ENCODE measurements at places on chromosomes 1 and 21.

DNA sequence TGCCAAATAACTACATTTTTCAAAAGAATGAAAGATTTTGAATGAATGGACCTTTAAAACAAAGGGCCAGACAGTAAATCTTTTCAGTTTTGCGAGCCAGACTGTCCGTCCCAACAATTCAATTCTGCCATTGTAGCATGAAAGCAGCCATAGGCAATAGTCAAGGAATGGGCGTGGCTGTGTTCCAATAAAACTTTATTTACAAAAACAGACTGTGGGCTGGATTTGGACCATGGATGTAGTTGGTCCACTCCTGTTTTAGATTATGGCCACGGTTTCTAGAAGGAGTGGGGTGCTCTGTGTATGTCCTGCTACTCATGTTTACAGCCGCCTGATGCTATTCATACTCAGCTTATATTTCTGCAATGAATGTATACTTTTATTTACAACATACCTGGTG lies 474.7 kb downstream of the CAMTA1 start:
- no peak for DNase-seq

GRCh38 chr1:16298653-16299052 lies 53.6 kb downstream of the FBXO42 start:
- DNase-seq: no peak

- DNase-seq: no peak
Observed at GRCh38 chr21:29638761-29639327, 301.0 kb downstream of the GRIK1 start.

DNA sequence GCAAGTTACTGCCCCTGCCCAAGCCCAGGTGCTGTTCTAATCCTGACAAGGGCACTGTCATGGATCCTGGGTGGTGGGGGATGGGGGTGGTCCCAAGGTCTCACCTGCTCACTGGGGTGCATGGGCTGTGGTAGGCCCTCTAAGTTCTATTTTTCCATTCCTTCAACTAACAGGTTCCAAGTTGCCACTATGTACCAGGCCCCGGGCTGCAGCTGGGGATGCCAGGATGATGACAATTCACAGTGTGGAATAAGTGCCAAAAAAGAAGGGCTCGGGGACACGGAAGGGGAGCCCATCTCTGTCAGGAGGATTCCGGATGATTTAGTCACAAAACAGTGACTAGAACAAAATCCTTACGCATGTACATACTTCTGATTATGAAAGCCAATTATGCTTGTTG lies 76.0 kb downstream of the STUM start:
- DNase-seq: no peak

DNA sequence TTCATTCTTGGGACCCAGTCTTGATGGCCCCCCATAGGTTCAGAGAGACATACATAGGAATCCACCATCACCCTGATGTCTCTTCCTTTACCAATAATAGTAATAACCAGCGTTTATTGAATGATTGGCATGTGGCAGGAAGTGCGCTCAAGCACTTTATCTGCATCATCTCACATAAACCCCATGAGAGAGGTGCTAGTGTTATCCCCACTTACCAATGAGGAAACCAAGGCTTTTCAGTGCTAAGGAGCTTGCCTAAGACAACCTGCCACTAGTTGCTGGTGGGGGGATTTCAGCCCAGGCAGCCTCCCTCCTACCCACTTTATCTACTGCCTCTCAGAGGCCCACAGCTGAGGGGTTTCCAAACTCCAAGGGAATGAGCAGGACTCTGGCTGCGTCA lies 7.7 kb downstream of the LGR6 start:
- DNase-seq: no peak

DNA sequence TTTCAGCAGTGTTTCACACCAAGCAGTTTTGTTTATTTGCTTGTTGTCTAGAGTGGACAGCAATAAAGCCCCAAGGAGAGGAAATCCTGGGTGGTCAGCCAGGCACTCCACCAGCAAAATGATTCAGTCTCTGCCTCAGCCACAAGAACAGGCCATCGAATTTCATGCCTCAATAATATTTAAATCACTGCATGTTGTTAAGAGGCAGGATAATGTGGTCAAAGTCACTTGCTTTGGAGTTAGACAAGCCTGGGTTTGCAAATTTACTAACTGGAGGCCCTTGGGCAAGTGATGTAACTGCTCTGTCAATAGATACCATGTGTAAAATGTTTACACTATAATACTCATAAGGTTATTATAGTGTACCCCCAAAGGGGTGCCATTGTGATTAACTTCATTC lies 349.6 kb downstream of the LMO4 start:
- DNase-seq: no peak

- DNase-seq: no peak
Observed at GRCh38 chr1:53346814-53347176, 18.9 kb upstream of the LRP8 start.

DNA sequence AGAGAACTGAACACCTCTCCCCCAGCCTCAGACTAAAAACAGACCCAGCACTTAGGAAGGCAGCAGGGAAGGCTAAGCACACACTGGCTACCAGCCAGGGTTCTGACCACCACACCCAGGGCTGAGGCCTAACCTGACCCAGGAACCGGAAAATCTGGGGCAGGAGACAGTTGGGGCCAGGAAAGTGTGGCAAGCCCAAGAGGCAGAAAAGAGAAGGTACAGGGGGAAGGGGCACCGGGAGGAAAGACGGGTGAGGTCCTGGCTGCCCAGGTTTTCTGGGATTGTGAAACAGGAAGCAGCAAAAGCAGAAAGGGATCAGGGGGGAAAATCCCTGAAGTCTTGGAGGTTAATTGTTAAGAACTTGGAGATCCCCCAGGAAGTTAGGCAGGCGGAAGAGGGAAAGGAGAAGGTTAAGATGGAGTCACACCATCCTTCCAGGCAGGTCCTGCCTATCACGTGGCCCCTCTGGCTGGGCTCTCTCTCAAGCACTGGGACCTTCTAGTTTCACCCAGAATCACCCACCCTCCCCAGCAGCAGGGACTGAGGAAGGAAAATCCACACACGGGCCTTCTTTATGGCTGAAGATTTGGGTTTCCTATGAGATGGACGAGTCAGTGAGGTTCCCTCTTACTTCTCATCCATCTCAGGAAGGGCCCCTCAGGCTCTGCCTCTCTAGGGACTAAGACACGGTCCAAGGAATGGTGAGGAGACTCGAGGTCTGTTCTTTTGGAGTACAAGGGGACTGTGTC lies 2.6 kb downstream of the HDGF start:
- no peak for DNase-seq

- DNase-seq: no peak
Observed at GRCh38 chr1:33473900-33474299, 1.5 kb downstream of the ZSCAN20 start.

GRCh38 chr21:38310646-38311485 lies 54.1 kb downstream of the KCNJ15 start:
- DNase-seq: no peak

DNA sequence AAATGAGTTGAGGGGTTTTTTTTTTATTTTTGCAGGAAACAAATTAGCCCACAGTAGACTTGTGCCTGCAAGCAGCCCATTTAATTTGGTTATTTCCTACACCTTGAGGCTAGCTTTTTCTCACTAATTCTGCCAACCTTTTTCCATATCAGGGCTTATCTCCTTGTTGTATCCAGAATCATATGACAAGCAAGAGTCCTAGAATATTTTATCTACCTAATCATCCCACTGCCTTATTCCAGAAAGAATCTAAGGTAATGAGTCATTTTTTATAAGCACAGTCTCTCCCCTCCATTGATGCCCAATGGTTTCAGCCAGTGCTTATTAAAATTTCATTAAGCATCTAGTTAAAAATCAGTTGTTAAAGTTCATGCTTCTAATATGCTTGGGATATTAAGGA lies 324.1 kb downstream of the BARHL2 start:
- no peak for DNase-seq

- DNase-seq: no peak
Observed at GRCh38 chr1:178530037-178530402, 17.1 kb downstream of the TEX35 start.

DNA sequence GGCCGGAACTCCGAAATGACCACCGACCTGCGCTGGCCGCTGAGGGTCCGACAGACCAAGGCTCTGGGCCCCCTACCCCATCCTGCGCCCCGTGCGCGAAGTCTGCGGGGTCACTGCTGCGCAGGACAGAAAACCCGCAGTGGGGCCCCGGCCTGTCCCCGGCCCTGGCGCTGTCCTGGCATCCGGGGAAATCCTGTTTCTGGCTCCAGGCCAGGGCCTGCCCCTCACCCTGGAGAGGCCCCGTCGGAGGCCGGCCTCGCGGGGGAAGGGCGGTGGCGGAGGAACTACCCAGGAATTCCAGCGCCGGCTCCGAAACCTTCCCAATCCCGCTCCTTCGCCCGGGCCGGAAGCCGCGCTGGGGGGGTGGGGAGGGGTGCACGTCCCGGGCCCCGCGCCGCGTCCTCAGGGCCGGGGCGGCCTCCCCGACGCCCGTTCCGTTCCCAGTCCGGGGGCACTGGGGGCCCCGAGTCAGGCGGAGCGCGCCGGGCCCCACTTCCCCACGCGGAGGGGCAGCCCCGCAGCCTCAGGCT lies 77.0 kb downstream of the MORN1 start:
- no peak for DNase-seq

DNA sequence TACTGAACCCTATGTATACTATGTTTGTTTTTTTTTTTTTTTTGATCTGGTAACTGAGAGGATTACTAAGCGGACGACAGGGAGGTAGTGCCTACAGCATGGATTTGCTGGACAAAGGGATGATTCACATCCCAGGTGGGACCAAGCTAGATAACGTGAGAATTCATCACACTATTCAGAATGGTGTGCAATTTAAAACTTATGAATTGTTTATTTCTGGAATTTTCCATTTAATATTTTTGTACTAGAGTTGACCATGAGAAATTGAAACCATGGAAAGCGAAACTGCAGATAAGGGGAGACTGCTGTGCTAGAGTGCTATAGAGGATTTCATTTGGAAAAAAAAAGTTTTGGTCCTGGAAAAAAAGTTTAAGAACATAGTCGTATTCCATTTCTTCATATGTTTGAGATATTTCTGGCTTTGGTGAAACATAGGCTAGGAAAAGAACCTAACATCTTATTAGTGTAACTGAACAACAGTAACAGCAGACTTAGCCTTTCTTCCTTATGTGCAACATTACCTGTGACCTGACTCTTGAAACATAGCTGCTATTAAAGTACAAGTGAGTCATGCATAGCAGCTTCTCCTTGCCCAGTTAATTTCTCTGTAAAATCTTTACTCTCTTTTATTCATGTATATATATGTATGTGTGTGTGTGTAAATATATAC lies 202.5 kb downstream of the FGGY start:
- DNase-seq: no peak

DNA sequence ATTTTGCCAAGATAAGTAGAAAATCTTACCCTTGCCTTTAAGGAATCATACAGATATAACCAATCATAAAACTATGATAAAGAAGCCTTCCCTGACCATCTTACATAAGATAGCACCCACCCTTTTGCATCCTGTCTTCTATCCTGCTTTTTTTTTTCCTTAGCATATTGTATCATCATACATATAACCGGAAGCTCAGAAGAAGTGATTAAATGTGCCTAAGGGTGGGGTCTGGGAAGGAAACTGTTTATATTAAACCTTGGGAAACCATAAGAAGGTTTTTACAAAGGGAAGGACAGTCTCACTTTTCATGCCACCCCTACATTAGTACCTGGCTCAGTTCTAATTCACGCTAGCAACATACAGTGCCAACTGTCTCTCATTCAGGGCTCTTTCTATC lies 66.8 kb downstream of the LUZP1 start:
- no peak for DNase-seq

GRCh38 chr1:231626951-231627614 lies 493 bp downstream of the DISC1 start:
- no peak for DNase-seq

- DNase-seq: no peak
Observed at GRCh38 chr1:169466259-169467230, 19.2 kb downstream of the SLC19A2 start.

DNA sequence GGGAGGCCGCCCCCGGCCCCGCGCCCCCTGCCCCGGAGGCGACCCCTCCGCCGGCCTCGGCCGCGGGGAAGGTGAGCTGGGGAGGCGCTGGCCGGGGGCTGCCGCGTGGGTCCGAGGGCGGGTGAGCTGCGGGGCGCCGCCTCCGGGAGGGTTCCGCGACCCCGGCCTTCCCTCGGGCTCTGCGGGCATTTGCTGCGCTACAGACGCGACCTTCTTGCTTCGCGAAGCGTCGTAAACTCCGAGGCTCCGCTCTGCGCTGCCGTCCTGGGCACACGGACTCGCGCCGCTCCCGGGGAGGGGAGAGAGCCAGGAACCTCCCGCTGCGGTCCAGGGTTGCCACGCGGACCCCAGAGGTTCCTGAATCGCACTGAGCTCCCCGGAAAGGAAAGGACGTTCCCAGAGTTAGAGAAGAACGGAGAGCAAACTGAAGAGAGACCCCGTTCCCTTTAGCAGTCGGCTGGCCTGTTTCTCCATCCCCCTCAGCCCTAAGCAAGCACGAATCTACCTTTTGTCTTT lies 345 bp downstream of the SLX9 start:
- no peak for DNase-seq

DNA sequence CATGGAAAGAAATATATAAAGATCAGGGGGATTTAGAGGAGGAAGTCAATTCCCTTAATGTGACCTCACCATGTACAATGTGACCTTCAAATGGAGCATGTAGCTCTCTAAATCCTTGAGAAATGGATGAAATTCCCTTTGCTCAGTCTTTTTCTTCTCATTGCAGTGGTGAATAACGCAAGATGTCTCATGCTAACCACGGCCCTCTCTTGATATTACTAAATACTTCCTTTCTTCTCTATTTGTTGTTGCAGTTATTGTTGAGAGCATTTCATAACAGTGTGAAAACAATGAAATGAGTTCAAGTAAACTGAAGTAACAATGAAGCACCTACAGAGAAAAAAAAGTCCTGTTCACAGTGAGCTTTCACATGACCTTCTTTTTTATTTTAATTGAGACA lies 55.6 kb downstream of the ZNF281 start:
- DNase-seq: no peak

DNA sequence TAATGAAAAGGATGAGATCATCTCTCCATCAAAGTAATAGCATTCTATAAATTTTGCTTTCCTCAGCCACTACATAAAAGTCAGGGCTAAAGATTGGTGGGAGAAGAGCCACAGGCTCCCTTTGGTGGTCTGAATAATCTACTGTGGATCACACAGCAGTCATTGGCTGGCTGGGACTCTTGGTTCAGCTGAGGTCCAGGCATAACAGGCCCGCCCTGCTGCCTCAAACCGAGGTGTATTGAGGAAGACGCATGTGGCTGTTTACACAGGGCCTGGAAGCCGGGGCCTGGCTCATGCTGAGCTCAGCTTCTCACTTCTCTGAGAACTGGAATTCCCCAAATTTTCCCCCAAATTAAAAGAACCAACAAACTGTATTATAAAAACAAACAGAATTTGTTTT lies 139.2 kb downstream of the PTPRC start:
- no peak for DNase-seq
